ENCODE measurements at places on chromosomes 11 and 22. TPM values are rescaled to one million over a fixed set of nuclear protein-coding genes. Genes with fewer than 3 reads are reported as not detected.

The TCIRG1 gene
- 47.2 TPM for total RNA-seq

The OLFML1 gene
- total RNA-seq = not detected

The TCN2 gene
- 4.1 TPM for total RNA-seq

The OR4B1 gene
- not detected for total RNA-seq

The MUC5AC gene
- total RNA-seq = not detected

The ZNF280B gene
- total RNA-seq = 1.8 TPM
